ENCODE measurements at places on chromosomes 3 and 15. TPM values are rescaled to one million over a fixed set of nuclear protein-coding genes. Genes with fewer than 3 reads are reported as not detected.

The ISG20 gene
- 110 TPM for total RNA-seq

The C3orf85 gene
- total RNA-seq = not detected

The UACA gene
- total RNA-seq = 3.9 TPM

The CCR8 gene
- not detected for total RNA-seq

The RAB6B gene
- total RNA-seq = 0.08 TPM

The DLL4 gene
- not detected for total RNA-seq

The RUVBL1 gene
- total RNA-seq = 120 TPM

The GOLGA6B gene
- not detected for total RNA-seq

The PSTPIP1 gene
- total RNA-seq = 94.5 TPM

The B3GALNT1 gene
- total RNA-seq = 14.0 TPM

The LCTL gene
- not detected for total RNA-seq

The RASL12 gene
- total RNA-seq = not detected

The GABRR3 gene
- not detected for total RNA-seq

DNA sequence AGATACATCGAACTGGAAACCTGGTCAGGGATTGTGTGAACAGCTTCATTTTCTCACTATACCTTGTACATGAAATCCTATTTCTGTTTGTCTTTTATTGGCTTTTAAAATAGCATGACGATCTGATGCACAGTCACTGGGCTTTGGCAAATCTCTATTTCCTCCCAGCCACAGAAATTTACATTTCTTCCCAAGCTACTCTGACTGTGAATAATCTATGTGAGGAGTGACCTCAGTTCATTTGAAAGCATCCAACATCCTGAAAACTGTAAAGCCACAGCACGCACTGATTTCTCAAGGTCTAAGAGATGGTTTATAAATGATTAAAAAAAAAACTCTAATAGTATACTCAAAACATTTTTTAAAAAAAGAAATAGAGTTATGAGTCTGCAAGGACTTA, 450.3 kb downstream of the IL5RA start:
- H3K4me1 ChIP-seq = no peaks in the 10 kb centered on the region
- DNase-seq = no peak
- no peaks in the 10 kb centered on the region for H3K27me3 ChIP-seq
- H3K4me3 ChIP-seq = no peak overlapping the region
- H3K36me3 ChIP-seq = no peaks in the 10 kb centered on the region

- H3K36me3 ChIP-seq = no peaks in the 10 kb centered on the region
- no peaks in the 10 kb centered on the region for H3K4me1 ChIP-seq
- no peak overlapping the region for H3K27ac ChIP-seq
- no peak for DNase-seq
Observed at GRCh38 chr15:73295630-73296286, 73.0 kb downstream of the HCN4 start.

- H3K27me3 ChIP-seq = no peaks in the 10 kb centered on the region
- H3K27ac ChIP-seq = no peak overlapping the region
- peaks cover 63% of the 10 kb centered on the region for H3K4me1 ChIP-seq
Observed at GRCh38 chr3:58013973-58014649, 5.9 kb downstream of the FLNB start.

DNA sequence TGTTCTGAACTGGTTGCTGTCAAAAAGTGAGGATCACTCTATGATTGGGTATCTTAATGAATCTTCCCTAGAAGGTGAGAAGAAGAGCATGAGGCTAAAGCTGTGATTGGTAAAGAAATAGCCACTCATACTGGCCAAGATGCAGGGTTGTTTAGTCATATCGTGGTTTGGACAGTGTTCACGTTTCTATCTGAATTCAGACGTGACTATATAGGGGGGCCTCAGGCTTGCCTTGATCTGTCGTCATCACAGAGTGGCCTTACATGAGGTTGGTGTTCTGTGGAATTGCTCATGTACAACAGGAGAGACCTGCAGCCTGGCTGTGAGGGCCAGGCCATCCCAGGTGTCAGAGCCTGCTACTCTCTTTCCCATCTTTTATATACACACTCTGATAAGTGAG, 12.4 kb downstream of the RTP2 start:
- H3K27me3 ChIP-seq = peaks cover 47% of the 10 kb centered on the region
- no peak overlapping the region for H3K27ac ChIP-seq
- no peaks in the 10 kb centered on the region for H3K36me3 ChIP-seq
- no peak overlapping the region for H3K4me3 ChIP-seq
- no peaks in the 10 kb centered on the region for H3K4me1 ChIP-seq

GRCh38 chr3:13879946-13880810, at the start of gene WNT7A:
TSS of gene WNT7A (minus strand) at chr3:13880071. CDS start at chr3:13879816, 255 bp downstream.
- peaks cover 2% of the 10 kb centered on the region for H3K4me1 ChIP-seq
- H3K27ac ChIP-seq = no peak within 1 kb of the TSS
- peak; percentile 73 for DNase-seq
- H3K36me3 ChIP-seq = no peaks in the 10 kb centered on the region

- H3K4me3 ChIP-seq = no peak overlapping the region
- no peak for DNase-seq
- H3K4me1 ChIP-seq = peaks cover 10% of the 10 kb centered on the region
- H3K36me3 ChIP-seq = no peaks in the 10 kb centered on the region
Observed at GRCh38 chr15:52080706-52081392, 31.7 kb downstream of the BCL2L10 start.

DNA sequence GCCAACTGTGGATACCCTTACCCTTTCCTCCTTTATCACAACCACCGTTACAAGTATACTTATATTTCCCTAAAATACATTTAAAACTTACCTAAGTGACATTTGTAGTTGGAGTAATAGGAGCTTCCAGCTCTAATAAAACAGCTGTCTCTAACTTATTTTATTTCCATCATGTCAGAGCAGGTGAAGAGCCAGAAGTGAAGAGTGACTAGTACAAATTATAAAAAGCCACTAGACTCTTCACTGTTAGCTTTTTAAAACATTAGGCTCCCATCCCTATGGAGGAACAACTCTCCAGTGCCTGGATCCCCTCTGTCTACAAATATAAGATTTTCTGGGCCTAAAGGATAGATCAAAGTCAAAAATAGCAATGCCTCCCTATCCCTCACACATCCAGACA, 102.3 kb downstream of the MME start:
- no peaks in the 10 kb centered on the region for H3K27me3 ChIP-seq
- no peak overlapping the region for H3K27ac ChIP-seq
- DNase-seq = no peak
- no peak overlapping the region for H3K4me3 ChIP-seq

- H3K27me3 ChIP-seq = peaks cover 39% of the 10 kb centered on the region
- no peak for DNase-seq
- no peak overlapping the region for H3K4me3 ChIP-seq
- no peaks in the 10 kb centered on the region for H3K4me1 ChIP-seq
Observed at GRCh38 chr3:170732660-170733245, 137.2 kb downstream of the RPL22L1 start.

GRCh38 chr3:132004571-132004970, 30.2 kb downstream of the CPNE4 start:
- H3K27ac ChIP-seq = no peak overlapping the region
- DNase-seq = no peak
- peaks cover 7% of the 10 kb centered on the region for H3K27me3 ChIP-seq
- H3K36me3 ChIP-seq = no peaks in the 10 kb centered on the region

DNA sequence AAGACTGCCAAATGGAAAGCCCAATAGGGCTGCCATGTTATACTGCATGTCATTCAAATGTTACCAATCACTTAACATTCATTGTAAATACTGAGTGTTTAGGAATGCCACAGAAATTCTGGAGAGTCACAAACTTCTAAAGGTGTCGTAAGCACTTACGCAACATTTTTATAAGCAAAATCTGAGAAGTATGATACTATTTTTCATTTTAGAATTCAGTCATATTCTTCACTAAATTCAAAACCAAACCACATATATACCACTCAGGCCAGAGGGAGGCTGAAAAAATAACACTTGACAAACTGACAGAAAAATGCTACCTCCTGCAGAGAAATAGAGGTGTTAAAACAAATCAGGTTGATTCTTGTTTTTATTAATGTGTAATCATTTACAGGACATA, 89.8 kb downstream of the THBS1 start:
- no peak overlapping the region for H3K4me3 ChIP-seq
- no peak overlapping the region for H3K27ac ChIP-seq
- DNase-seq = no peak

DNA sequence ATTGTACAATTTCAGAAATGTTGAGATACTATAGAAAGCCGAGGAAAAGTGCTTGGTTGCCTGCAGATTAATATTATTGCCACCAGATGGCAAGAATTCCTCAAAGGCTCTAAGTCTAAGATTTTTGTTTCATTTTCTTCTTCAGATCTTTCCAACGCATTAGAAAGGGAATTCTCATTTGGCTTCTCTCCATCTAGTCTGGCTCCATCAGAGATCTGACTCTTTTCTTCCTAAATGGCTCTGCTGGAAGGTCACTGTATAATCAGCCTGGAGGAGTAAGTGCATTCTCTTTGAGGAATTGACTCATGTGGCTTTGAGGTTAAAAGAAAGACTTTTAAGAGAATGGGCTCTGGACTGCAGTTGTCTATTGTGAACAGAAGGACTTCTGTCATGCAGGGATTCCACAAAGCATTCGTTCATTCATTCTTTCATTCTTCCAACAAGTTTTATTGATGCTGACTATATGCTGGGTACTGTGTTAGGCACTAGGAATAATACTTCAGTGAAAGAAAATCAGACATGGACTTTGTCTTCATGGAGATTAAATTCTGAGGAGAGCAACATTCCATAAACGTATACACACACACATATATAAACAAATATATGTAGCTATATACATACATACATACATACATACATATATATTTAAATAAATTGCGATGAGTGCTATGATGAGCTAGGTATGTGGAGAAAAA, 55.3 kb downstream of the SLC28A2 start:
- peak overlapping the region; percentile 54 for H3K4me3 ChIP-seq
- H3K36me3 ChIP-seq = no peaks in the 10 kb centered on the region
- peaks cover 48% of the 10 kb centered on the region for H3K27me3 ChIP-seq
- H3K27ac ChIP-seq = no peak overlapping the region
- H3K4me1 ChIP-seq = peaks cover 3% of the 10 kb centered on the region

GRCh38 chr3:51340989-51341636, 44.0 kb upstream of the MANF start:
- DNase-seq = no peak
- peaks cover 3% of the 10 kb centered on the region for H3K4me1 ChIP-seq
- H3K27me3 ChIP-seq = no peaks in the 10 kb centered on the region
- no peaks in the 10 kb centered on the region for H3K36me3 ChIP-seq
- no peak overlapping the region for H3K4me3 ChIP-seq
- no peak overlapping the region for H3K27ac ChIP-seq

DNA sequence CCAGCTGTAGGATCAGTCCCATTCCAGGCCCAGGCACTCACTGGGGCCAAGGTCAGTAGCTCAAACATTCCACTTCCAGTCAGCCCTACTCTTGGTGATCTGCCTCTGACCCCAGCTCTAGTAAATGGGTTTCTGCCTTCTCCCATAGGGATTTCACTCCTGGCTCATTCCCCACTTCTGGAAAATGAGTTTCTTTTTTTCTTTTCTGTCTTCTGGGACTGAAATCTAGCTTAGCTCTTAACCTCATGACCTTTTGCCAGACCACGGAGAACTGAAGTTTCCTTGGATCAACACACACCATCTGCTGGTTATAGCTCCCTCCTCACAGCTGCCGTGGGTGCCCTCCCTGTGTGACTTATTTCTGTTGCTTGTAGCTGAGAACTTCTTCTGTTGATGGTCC, 21.3 kb downstream of the MME start:
- no peak for DNase-seq
- H3K27ac ChIP-seq = no peak overlapping the region
- no peaks in the 10 kb centered on the region for H3K4me1 ChIP-seq
- H3K36me3 ChIP-seq = no peaks in the 10 kb centered on the region
- H3K27me3 ChIP-seq = peaks cover 3% of the 10 kb centered on the region

DNA sequence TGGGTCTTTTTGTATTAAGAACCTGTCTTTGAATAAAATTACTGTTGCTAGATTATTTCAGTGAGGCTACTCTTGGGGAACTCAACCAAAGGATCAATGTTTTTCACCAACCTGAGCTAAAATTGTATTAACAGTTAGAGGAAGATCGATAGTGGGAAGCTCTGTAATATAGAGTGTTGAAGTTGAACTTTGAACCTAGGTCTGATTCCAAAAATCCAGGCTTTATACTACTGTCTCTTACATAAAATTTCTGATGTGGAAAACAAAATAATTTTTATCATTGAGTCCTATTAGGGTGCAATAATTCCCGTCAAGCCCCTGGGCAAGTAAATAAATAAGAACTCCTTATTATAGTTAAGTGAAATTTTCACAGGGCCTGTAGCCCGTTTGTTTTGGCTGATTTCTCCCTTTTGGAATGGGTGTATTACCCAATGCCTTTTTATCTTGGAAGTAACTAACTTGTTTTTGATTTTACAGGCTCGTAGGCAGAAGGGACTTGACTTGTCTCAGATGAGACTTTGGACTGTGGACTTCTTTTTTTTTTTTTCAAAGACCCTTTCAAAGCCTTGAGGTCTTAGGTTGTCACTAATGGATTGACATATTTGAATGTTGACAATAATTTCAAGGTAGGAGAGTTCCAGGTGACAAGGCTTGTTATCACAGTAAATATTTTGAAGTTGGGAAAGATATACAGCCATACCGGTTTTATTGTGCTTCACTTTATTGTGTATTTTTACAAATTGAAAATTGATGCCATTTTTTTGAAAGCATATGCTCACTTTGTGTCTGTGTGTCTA, 276.1 kb downstream of the NFKBIZ start:
- H3K27ac ChIP-seq = no peak overlapping the region
- no peaks in the 10 kb centered on the region for H3K27me3 ChIP-seq
- H3K4me1 ChIP-seq = peaks cover 7% of the 10 kb centered on the region
- no peak for DNase-seq
- no peak overlapping the region for H3K4me3 ChIP-seq
- H3K36me3 ChIP-seq = peaks cover 11% of the 10 kb centered on the region

GRCh38 chr3:177427540-177427939, 230.3 kb upstream of the TBL1XR1 start:
- H3K27me3 ChIP-seq = no peaks in the 10 kb centered on the region
- peaks cover 25% of the 10 kb centered on the region for H3K4me1 ChIP-seq
- H3K27ac ChIP-seq = peak overlapping the region; percentile 85
- no peak for DNase-seq
- H3K4me3 ChIP-seq = no peak overlapping the region

- peaks cover 9% of the 10 kb centered on the region for H3K27me3 ChIP-seq
- H3K4me3 ChIP-seq = no peak overlapping the region
- H3K27ac ChIP-seq = no peak overlapping the region
- no peak for DNase-seq
Observed at GRCh38 chr3:171768281-171768900, 41.9 kb downstream of the PLD1 start.

- H3K4me3 ChIP-seq = no peak overlapping the region
- DNase-seq = no peak
- H3K27ac ChIP-seq = no peak overlapping the region
- no peaks in the 10 kb centered on the region for H3K27me3 ChIP-seq
- H3K36me3 ChIP-seq = peaks cover 2% of the 10 kb centered on the region
- peaks cover 51% of the 10 kb centered on the region for H3K4me1 ChIP-seq
Observed at GRCh38 chr3:72269475-72269874, 484.5 kb upstream of the PROK2 start.

- H3K36me3 ChIP-seq = peaks cover 4% of the 10 kb centered on the region
- no peak overlapping the region for H3K27ac ChIP-seq
Observed at GRCh38 chr3:66253790-66254620, 33.2 kb downstream of the SLC25A26 start.
